ENCODE measurements at places on chromosomes 5 and 9. TPM values are rescaled to one million over a fixed set of nuclear protein-coding genes. Genes with fewer than 3 reads are reported as not detected.

- no peak for DNase-seq
Observed at GRCh38 chr5:17123010-17123409, 94.4 kb upstream of the BASP1 start.

- no peak for DNase-seq
Observed at GRCh38 chr9:133059623-133060022, 2.2 kb upstream of the CEL start.

ZDHHC11B gene
- total RNA-seq = 1.00 TPM

LPAR1 gene
- 20.3 TPM for total RNA-seq

- no peak for DNase-seq
Observed at GRCh38 chr9:125438506-125439433, 177.1 kb downstream of the GAPVD1 start.

F12 gene
- total RNA-seq = 13.3 TPM

DNA sequence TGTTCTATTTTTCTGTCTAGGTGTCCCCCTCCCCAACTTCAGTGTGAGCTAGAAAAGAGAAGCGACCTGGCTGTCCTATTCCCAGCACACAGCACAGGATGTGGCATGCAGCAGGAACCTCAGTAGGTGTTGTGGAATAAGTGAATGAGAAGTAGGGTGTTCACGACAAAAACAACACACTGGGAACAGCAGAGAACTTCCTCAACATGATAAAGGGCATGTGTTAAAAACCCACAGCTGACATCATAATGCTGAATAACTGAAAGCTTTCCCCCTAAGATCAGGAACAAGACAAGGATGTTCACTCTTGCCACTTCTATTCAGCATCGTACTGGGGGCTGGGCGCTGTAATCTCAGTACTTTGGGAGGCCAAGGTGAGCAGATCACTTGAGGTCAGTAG, 155.6 kb upstream of the ZNF618 start:
- no peak for DNase-seq

- DNase-seq = no peak
Observed at GRCh38 chr5:93477816-93478215, 103.2 kb downstream of the NR2F1-AS1 start.

DNA sequence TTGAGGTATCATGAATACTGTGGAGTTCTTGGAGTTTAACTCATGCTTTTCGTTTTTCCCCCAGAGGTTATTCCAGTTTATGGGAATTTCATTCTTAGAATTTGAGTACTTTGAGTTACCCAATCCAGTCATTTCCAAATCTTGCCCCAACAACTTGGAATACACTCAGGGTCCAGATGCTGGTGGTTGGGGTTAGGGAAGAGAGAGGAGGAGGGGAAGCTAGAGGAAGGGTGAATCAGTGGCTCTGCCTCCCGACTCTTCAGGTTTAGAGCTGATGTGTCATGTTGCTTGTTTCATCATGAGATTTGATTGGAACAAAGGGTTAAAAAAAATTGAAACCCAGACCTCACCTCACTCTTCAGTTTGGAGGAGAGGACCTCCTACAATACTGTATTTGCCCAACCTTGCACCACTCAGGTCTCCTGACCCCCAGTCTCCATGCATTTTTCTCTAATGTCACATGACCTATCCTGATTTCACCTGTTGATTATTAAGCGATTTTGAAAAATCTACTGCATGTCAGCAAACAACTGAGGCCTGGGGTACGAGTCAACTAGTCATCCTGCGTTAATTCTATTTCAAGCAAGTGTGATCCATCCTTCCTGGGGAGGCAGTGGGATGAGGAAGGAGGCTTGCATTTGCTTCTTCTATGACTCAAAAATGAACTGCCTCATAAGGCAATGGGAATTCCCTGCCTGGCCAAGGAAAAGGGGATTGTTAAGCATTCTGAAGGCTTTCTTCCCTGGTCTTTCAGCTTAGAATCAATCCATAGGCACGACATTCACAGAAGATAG, 6.2 kb upstream of the SLC1A3 start:
- DNase-seq = no peak

DNA sequence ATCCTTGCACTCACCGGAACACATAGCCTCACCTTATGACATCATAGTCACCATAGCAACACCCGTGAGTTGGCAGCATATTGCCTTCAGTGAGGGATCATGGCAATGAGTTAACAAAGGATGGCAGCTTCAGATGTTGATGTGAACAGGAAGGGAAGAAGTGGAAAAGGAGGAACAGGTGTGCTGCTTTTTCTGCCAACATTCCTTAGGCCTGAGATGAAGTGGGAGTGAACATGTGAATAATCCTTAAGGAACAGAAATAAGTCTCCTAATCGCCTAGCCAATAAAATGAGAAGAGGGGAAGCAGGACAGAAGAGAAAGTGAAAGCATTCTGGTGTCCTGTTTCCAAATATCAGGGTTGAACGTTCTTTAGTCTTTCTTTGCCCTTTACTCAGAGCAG, 360.0 kb downstream of the BRINP1 start:
- no peak for DNase-seq

DNA sequence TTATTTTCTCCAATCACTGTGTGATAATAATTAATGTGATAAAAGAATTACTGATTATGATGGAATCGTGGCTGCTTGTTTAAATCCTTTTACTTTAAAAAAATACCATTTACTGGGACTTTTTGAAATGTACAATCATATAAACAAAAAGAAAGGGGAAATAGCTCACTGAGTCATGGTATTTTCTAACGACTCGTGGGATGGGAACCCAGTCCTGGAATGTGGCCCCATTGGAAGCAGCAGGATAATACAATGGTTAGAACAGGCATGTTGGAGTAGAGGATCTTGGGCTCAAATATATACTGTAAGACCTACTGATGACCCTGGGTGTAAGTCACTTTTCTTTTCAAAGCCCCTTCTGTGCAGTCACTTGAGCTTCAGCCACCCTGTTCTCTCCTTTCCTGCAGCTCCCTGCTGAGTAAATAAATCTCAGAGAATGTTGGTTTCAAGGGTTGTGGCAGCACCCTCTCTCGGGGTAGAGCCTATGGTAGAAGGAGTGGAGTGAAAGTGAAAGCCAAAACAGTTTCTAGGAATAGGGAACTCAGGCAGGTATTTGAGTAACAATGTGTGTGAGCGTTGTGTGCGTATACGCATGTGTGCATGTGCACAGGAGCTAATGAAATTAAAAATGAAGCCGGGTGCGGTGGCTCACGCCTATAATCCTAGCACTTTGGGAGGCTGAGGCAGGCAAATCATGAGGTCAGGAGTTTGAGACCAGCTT, 40.8 kb upstream of the LARP1 start:
- no peak for DNase-seq

GFI1B gene
- 0.79 TPM for total RNA-seq

SHOC1 gene
- total RNA-seq = not detected

DNA sequence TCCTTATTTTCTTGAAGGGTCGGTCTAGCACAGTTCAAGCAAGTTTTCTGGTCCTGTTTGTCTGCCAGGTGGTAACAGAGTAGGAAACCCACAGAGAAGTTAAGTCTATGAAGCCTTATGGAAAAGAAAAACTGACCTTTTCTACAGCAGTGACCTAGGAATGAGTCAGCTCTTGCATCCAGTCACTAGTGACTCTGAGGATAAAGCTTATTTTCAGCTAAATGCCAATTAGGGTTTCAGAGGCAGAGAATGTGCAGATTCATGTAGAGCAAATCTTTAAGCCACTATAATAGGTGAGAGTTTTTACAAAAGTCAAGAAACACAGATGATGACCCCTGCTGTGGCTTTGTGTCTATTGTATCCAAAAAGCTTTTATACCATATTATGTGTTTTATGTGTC, 100.7 kb downstream of the CWC27 start:
- no peak for DNase-seq

GRCh38 chr9:124222918-124223720, 34.6 kb upstream of the NEK6 start:
- peak; percentile 78 for DNase-seq

DNA sequence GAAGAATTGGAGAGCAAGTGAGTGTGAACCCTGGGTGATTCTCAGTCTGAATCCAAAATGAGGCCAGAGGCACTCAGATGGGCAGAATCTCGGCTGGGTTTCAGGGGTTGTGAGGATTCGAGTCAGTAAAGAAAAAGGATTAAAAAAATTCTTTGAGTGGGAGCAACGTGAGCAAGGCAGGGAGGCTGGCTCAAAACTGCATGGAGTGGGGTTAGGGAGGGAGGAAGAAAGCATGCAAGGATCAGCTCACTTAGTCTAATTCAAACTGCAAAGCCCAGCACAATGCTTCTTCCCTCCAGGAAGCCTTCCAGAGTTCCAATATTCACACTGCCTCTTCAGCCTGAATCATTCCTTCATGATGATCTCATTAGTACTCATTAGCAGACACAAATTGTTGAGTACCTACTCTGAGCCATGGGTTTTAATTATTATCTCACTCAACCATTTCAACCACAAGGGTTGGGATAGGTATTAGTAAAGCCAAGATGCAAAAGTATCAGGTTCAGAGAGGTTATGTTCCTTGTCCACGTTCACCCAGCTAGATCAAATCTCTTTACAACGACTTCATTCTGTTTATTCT, 95.8 kb downstream of the BRINP1 start:
- no peak for DNase-seq

DNA sequence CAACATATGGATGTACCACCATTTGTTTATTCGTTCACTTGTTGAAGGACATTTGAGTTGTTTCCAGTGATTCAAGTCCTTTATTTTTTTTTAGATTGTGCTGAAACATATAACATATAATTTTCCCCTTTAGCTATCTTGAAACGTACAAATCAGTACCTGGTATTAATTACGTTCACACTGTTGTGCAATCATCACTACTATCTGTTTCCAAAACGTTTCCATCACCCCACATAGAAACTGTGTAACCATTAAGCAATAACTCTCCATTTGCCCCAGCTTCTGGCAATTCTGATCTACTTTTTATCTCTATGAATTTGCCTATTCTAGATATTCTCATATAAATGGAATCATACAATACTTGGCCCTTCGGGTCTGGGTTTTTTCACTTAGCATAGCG, 116.0 kb downstream of the FGF1 start:
- DNase-seq = no peak

DNA sequence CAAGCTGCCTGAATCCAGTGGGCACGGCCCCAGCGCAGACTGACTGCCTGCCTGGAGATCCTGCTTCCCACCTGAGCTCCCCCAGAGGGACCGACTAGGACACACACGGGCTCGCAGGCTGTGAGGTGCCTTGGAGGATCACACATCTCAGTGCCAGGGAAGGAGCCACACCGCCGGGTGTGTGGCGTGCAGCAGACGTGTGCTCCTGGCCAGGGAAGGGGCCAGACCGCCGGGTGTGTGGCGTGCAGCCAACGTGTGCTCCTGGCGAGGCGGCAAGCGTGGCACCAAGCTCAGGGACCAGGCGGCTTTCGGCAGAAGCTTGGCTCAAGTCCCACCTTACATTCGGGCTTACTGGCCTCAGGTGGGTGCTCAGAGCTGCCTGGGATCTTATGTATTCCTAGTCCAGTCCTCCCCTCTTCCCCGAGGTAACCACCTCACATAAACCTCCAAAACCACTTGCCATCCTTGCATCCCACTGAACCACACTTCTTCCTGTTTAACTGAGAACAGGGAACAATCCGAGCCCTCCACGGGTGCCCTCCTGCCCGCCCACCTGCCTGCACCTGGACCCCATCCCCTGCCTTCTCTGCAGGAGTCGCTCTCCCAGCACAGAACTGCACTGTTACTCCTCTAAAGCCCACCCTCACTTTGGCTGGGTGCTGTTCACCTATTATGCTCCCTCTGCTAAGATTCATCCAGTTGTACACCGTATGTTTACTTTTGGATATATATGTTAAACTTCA, 22.4 kb upstream of the MRNIP start:
- no peak for DNase-seq

SHISAL2B gene
- not detected for total RNA-seq

DNA sequence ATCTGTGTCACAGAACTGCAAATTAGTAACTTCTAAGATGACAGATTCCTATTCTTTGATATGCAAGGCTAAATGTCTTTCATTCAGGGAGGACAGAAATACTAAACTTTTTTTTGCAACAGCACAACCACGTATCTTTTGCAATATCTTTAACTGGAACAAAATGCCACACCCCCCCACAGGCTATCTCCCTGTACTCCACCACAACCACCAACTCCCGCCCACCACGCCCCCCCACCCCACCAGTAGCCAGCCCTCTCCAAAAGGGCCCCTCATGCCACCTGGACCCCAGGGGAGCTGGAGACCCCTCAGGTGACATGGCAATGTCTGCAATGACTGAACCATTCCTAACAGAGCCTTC, 131.8 kb downstream of the ROR2 start:
- DNase-seq = no peak

All from Caco-2 (cell line).